ENCODE measurements at places on chromosomes 7 and 10. TPM values are rescaled to one million over a fixed set of nuclear protein-coding genes. Genes with fewer than 3 reads are reported as not detected.

Gene PRKAR1B
- total RNA-seq, result 35.4 TPM

Gene STRIP2
- 0.47 TPM for total RNA-seq

DNA sequence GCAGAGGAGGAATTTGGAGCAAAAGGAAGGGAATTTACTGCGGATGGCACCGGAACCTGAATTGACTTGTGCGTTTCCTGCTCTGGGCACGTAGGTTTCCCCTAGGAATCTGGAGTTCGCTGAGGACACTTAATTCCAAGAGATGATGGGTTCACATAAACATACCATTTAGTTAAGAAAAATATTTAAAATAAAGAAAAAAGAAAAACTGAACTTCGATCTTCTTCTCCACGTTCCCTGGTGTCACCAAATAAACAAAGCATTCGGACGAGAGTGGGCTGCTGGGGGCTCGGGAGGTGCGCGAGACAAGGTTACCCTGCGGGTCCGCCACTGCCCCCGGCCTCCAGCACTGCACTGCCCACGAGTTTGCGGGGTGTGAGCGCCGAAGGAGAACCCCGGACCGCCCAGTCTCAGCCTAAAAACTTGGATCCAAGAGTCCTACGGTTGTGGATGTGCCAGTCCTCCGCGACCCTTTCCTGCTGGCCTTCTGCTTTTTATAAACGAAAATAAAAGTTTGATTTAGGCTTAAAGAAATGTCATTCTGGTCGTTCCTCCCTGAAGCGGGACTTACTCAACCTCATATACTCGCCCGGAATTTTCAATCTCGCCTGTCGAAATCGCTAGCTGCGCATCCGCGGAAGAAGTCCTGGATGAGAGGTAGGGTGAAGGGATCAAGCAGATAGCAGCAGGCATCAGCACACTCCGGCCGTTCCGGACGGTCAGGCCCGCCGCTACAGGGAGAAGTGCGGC, 30.3 kb downstream of the SKIDA1 start:
- no peak for DNase-seq

DNA sequence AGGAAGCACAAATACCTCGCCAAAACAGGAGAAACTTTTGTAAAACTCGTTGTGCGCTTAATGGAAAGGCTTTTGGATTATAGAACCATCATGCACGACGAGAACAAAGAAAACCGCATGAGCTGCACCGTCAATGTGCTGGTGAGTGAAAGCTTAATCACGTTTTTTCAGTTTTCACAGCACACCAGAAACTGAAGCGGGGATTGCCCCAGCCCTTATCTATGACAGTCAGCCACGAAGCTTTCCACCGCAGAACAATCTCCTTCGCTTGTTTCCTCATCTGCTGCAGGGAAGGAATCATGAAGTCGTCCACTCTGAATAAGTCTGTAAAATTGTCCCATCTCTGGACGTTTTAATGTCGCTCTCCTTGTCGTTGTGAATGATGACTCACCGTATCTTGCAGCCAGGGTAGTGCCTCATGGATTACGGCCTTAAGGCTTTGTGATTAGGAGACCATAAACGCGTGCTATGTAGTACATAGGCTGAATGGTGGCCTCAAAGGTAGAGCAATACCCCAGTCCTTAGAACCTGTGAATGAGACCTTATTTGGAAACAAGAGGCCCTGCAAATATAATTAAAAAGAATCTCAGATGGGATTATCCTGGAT, 174.9 kb upstream of the NPS start:
- DNase-seq, result no peak

- DNase-seq, result no peak
These were observed 97.8 kb downstream of the SLC37A3 start for GRCh38 chr7:140300243-140301136.
